Stimulated activated CD8-positive, alpha-beta memory T cell treated with anti-CD3 and anti-CD28 coated beads, Interleukin-15, amount 100 ng/mL, for 4 hours (primary cell): ENCODE measurements at places on chromosomes 3 and 15.

- DNase-seq: no peak
Measured at GRCh38 chr3:141457624-141458236, 29.1 kb upstream of the RASA2 start.

DNA sequence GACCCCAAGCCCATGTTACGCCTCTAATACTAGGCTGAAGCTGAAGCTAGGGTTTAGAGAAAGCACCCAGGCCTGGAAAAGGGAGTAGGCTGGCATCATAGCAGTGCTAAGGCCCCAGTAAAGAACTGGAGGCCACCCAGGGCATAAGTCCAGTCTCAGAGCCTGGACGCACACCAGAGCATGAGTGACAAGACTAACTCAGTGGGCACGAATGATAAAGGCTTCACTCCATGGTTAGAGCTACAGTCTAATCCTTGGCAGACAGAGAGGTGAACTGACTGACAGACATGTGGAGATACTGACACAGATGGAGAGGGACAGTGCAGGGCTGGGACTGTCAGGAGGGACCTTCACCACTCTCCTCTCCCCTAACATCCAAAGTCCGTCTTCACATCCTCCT is 139.8 kb downstream of the KCNMB2 start:
- DNase-seq: no peak

GRCh38 chr3:73228437-73228836 is 167.0 kb downstream of the EBLN2 start:
- no peak for DNase-seq

GRCh38 chr3:97934980-97935695 is 37.1 kb downstream of the RIOX2 start:
- DNase-seq: no peak

- DNase-seq: no peak
Measured at GRCh38 chr3:148682997-148683396, 14.7 kb upstream of the AGTR1 start.

GRCh38 chr15:89490081-89490813 is 6.1 kb downstream of the RHCG start:
- DNase-seq: no peak

DNA sequence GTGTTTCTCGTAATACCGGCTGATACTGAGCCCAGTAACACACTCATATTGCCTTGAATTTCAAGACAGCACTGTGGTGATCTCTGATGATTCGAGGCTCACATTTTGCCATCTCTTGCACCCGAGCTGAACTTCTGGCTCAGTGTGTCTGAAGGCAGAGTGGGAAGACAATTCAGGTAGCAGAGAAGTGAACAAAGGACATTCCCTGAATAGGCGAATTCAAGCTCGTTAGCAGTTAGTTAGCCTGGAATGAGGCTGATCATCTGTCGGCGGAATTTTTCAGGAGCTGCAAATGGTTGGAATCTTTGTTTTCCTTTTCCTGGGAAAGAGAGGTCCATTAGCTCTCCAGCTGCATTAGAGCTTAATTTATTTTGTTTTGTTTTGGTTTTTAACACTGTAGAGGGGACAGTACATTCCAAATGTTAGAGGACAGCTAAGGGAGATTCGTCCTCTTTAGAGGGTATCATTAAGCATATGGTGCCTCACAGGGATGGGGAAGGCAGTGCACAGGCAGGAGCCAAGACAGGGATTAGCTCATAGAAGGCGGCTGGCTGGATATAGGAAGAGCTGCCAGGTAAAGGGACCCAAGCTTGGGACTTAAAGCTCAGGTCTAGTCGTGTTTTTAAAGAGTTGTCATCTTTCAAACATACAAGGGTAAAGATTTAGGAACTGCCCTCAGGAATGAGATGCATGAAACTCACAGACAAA is 119.7 kb upstream of the DLG1 start:
- DNase-seq: no peak

GRCh38 chr3:71702131-71703024 is 22.8 kb downstream of the EIF4E3 start:
- DNase-seq: no peak
